ENCODE measurements at places on chromosomes 3 and 15.

DNA sequence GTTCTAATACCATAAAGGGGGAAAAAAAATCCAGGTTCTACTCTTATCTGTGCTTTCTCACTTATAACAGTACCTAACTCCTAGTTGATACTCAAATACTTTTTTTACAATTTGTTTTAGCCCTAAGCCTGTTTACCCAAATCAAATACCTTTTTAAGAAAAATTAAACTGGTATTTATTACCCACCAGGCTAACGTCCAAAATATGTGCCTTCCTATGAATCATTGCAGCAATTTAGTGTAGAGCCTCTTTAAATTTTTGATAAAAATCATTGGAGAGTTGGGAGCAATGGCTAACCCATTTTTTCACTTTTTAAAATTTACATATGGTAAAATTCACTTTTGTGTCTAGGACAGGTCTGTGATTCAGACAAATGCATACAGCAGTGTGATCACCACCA is 27.9 kb downstream of the FILIP1L start:
- DNase-seq, result no peak

DNA sequence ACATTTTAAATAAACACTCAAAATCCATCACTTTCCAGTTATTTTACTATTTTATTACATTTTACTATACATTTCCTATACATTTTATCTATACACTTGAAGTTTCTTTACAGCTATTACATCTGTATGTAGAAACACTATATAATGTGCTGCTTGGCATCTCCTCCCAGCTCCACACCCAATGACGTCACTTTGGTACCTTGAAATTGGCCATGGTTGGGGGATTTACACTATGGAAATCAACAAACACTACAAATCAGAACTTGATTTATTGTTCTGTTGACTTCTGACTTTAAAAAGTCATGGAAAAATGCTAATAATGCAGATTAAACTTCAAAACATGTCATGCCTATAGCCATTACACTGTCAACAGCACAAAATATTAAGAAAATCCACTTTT is 48.9 kb upstream of the STT3B start:
- DNase-seq, result no peak

GRCh38 chr3:172549144-172549543 is 25.9 kb upstream of the TNFSF10 start:
- DNase-seq, result no peak

DNA sequence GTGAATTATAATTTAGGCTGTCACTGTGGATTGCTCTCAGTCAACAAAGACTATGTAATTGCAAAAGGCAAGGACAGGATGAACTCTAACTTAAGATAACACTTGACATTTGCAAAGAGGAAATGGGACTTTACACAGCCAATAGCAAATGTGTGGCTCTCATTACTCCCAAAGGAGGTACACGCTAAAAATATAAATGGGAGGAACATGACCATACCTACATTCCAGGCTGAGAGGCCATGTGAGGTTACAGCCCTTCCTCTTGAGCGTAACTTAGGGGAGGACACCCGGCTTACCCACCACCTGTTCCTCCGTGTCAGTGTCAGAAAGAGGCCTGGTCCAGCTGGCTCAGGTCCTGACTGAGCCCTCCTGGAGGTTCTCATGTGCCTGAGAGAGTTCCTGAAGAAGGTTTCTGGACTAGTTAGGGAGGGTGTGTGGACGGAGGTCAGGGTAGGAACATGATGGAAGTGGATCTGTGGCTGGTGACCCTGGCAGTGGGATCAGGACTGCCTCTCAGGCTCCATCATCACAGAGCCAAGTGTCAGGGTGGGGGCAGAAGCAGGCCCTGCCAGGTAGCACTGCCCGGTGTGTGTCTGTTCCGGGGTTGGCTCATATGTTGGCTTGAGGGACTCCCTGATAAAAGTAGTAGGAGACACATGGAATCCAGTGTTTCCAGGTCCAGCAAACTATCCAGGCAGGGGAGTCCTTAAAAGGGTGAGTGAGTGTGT is 7.9 kb downstream of the POPDC2 start:
- no peak for DNase-seq

DNA sequence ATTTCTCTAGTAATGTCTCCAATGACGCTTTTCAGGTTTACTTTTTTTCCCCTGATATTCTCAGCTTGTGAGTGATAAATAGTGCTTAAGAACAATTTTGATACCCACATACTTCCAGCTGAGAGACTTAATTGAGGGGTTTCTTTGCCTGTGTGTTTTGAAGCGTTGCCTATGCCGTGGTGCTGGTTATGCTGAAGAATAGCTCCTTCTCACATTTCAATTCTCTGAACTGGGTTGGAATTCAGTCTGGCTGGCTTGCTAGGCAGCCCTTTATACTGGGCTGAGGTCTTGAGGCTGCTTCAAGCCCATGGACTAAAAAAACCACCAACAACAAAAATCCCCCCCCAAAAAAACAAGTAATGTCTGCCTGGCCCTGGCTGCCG is 87.4 kb downstream of the CHST2 start:
- no peak for DNase-seq

DNA sequence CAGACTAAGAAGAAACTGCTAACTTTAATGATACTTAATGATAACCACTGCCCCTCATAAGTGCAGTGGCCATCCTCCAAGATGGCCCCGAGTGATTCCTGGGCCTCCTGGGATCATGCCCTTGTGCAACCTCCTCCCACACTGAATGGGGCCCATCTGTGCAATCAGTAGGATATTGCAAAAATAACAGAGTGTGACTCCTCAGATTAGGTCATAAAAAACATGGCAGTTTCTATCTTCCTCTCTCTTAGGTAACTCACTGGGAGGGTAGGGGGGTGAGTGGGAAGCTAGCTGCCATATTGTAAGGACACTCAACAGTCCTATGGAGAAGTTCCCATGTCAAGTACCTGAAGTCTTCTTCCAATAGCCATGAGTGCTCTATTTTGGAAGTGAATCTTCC is 173.0 kb downstream of the SHQ1 start:
- DNase-seq, result no peak

- DNase-seq, result no peak
Observed at GRCh38 chr15:31499953-31500765, 173.5 kb downstream of the KLF13 start.

DNA sequence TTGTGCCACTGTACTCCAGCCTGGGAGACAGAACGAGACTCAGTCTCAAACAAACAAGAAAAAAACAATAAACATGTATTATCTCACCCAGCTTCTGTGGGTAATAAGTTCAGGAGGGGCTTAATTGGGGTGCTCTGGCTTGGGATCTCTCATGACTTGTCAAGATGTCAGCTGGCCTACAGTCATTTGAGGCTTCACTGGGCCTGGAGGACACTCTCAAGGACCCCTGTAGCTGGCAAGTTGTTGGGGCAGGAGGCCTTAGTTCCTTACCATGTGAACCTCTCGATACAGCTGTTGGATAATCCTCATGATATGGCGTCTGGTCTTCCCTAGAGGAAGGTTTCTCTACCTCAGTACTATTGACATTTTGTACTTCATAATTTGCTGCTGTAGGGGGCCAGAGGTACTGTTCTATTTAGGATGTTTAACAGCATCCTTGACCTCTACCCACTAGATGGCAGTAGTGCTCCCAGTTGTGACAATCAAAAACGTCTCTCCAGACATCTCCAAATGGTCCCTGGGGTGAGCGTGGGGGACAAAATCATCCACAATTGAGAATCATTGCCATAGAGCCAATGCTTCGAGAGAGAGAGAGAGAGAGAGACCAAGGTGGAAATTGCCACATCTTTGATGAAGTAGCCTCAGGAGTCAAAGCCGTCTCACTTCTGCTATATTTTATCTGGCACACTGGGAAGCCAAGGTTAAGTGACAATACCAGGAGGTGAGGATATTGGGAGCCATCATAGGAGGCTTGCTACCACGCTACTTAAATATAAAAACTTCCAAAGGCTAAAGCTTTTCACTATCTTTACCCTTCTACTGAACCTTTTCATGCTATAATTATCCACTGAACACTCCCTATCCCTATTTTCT is 23.9 kb upstream of the SLTM start:
- peak; percentile 72 for DNase-seq

DNA sequence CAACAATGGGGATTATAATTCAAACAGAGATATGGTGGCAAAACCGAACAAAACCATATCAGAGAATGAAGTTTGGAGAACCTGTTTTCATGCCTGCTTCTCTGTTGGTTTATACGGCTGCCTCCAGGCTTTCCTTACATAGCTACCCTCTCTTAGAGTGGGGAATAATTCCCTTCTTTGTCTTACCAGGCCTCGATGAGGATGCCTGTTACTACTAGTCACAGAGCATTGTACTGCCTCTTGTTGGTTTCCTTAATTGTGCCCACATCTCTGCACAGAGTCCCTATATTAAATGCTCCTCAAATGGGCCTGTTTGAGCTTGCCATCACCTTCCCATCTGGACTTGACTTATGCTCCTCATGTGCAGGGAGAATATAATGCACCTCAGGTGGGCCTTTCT is 92.9 kb downstream of the NCEH1 start:
- no peak for DNase-seq

- no peak for DNase-seq
Observed at GRCh38 chr15:74374648-74375302, 7.3 kb upstream of the CYP11A1 start.

DNA sequence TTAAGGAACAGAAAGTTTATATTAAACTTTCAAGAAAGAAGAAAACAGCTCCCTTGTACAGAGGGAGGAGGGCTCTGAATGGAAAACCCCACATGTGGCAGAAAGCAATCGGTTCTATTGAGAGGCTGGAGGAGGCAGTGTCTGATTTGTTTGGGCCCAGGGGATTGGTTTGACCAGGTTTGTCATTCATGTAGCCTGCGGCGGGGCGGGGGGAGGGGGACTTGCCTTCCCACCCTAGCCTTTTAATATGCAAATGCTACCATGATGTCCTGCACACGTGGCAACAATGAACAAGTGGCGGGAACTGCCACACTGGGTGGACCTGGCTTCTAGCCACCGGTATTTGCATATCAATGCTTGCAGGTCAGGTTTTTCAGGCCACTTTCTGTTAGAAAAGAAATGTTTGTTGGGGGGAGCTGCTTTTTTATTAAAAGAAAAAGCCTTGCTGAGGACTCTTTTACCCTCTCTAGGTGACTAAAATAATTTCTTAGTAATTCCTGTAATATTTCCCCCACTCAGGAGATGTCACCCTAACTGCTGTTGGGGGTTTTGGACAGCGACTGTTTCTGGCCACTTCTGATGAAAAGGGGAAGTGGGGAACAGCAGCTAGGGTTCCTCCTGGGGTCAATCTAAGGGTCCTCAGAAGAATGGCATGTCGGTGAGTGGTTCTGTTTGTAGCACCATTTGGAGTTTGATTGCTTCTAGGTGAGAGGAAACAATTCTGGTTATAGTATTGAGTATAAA is 691.2 kb downstream of the TBL1XR1 start:
- DNase-seq, result no peak

DNA sequence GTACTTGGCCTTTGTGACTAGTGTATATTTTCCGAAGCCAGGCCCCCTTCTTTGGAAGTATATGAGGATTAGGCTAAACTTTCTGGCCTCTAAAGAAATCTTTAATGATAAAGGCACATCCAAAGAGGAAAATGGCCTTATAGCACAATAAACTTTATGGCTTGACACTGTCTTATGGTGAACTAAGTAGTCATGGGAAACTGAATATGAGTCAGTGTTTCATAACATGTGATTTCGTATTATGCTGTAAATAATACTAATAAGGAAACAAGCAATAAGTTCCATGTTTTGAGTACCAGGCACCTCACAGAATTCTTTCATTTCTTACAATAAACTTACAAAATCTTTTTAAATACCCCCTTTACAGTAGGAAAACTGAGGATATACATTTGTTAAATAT is 8.2 kb downstream of the ZPLD1 start:
- no peak for DNase-seq
